ENCODE measurements at places on chromosomes 2 and 18. TPM values are rescaled to one million over a fixed set of nuclear protein-coding genes. Genes with fewer than 3 reads are reported as not detected.
A peak's percentile ranks its signal among the peaks of the same experiment; 100 is the strongest.

- DNase-seq: no peak
Observed at GRCh38 chr2:70928366-70928765, 7.3 kb upstream of the ATP6V1B1 start.

DNA sequence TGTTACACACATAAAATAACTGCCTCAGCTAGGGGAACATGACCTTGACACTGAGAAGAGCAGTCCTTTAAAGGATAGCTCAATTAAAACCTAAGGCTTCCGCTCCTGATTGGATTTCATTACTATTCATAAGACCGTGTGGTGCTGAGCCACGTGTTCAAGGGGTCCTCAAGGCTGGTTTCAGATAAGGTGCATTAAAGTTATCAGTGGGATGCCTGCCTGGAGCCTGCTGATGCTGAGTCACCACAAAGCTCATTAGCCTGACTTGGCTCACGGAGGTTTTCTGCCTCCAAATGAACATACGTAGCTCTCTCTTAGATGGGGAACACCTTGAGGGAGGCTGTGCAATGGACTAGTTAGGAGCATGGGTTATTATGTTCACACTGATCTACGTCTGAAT, 518.9 kb downstream of the TDRD15 start:
- DNase-seq: no peak

- no peak for DNase-seq
Observed at GRCh38 chr18:23970161-23971096, 44.1 kb upstream of the TTC39C start.

DNA sequence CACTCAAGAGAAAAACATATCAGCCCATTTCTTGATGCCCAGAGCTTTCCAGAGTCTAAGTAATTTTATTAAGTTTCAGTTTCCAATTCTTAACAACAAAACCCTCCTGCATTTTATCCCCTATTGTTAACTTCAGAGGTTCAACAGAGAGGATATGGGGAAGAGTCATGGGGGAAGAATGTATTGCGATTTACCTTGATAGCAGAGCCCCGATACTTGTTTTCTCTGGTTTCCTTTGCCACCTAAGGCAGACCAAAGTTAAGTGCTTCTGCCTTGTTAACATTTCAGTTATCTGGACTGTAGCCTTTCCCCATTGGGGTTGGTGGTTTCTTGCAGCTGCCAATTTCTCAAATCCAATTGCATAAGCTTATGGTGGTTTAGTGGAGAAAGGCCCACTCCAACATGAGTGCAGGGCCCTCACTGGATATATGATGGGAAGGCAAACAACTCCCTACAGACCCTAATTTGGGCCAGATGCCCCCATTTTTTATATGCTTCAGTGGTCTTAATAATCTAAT, 82.0 kb upstream of the ITGB6 start:
- DNase-seq: no peak

DNA sequence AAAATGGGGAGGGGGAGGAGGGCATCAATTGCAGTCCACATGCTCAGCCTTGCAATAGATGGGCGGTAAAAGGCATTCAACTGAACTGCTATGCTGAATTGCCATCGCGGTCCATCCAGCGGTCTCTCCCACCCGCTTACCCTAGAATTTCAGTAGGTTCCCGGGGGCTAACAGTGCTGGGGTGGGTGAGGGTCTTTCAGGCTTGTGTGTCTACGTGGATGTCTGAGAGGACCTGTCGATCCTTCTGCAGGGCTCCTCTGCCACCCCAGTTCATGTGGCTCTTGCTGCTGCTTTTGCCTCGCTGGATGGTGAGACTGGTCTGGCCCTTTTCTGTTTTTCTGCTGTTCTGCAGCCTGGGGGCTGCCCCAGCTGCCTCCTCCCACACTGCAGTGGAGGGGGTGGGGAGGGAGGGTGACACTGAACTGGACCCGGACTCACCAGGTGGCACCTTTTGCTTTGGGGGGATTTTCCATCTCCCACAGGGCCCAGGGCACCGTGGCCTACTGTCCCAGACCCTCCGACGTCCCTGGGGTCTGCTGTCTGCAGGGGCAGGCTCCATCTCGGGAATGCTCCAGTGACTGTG, 14.1 kb downstream of the ACKR3 start:
- no peak for DNase-seq

DNA sequence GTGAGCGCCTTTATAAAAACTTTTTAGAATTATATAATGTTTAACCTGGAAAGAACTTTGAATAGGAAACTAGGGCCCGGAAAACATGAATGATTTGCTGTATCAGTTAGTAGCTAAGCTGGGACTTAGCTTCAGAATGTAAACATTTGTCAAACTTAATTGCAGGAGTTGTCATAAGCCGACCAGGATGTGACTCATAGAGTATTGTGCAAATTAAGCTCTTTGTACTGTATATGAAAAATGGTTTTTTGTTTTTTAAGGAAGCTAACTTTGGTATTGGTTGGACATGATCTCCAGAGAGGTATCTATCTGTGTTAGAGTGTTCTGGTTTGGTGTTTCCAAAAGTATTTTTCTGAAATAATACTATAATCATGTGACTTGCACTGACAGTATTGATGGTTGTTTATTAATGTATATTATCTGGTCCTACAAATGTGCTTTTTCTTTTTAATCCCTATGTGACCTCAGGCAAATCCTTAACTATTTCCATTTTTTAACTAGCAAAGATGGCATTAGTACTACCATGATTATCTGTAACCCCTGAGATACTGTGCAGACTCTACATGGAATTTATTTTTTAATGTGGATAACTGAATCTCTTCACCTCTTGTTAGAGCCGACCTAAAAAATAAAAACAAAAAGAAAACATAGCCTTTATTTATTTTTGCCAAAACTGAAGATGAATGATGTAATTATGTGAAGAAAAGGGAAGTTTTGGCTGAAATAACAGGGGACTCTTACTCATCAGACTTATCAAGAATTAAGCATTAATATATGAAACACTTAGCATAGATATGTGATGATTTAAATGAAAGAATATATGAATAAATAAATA, 11.7 kb downstream of the YIPF4 start:
- peak; percentile 60 for DNase-seq

GRCh38 chr2:3102081-3102921, 275.3 kb downstream of the EIPR1 start:
- DNase-seq: no peak

GRCh38 chr2:3008561-3008960, 369.1 kb downstream of the EIPR1 start:
- no peak for DNase-seq

DNA sequence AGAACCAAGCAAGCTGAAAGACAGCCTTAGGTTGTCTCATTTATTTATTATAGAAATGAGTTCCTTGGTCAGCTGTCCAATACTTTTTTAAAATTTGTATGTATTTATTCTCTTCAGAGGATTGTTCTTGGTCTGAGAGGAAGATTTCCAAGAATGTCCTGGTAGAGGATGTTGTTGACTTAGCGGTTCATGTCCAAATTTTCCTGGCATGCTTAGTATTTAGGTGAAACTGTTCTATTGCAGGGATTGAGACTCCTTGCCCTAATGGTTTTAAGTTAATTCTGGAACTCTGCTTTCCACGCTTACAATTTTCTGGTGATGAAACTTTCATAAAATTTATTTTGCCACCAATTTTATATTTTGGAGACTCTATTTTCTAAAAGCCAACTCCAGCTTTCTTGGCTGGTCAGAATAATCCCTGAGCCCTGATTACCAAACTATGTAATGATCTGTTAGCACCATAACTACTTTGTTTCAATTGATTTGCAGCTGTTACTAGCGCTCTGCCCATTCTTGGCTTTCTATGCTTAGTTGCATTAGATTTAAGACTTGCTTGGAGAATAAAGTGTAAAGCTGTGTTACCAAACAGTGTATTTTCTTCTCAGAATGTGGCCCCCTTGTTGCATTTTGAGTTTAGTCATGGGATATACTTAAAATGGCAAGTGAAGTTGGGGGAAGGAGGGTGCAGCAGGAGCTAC, 1868.8 kb upstream of the CELF4 start:
- DNase-seq: no peak

GRCh38 chr2:53473236-53473635, 294.4 kb upstream of the CHAC2 start:
- no peak for DNase-seq

GRCh38 chr18:31610286-31611205, 18.9 kb downstream of the TTR start:
- no peak for DNase-seq

- DNase-seq: no peak
Observed at GRCh38 chr2:8316356-8316755, 365.5 kb upstream of the ID2 start.

GRCh38 chr18:41940506-41941215, 14.4 kb upstream of the PIK3C3 start:
- peak; percentile 96 for DNase-seq

- DNase-seq: peak; percentile 50
Observed at GRCh38 chr18:76450452-76451395, 44.3 kb downstream of the ZNF516 start.

GRCh38 chr2:223165423-223166214, 113.6 kb downstream of the KCNE4 start:
- no peak for DNase-seq

- DNase-seq: no peak
Observed at GRCh38 chr2:222792001-222792611, 68.7 kb upstream of the ACSL3 start.

GRCh38 chr2:98385050-98385699, 38.9 kb downstream of the CNGA3 start:
- peak; percentile 71 for DNase-seq

GRCh38 chr18:4319738-4320677, 135.1 kb downstream of the DLGAP1 start:
- DNase-seq: no peak

Gene CHRNG
- not detected for total RNA-seq

Gene PLCD4
- total RNA-seq: 6.9 TPM

Gene ABCG8
- not detected for total RNA-seq

Gene EFHD1
- total RNA-seq: 0.24 TPM

Gene HNMT
- 22.6 TPM for total RNA-seq

Gene GNAL
- total RNA-seq: 3.5 TPM

Gene PER2
- 1.6 TPM for total RNA-seq

Gene LHCGR
- not detected for total RNA-seq

Gene PREB
- 79.5 TPM for total RNA-seq

Gene ANKRD30B
- 26.2 TPM for total RNA-seq

Gene ALK
- 0.26 TPM for total RNA-seq
